ENCODE measurements at places on chromosomes 11 and 22.

DNA sequence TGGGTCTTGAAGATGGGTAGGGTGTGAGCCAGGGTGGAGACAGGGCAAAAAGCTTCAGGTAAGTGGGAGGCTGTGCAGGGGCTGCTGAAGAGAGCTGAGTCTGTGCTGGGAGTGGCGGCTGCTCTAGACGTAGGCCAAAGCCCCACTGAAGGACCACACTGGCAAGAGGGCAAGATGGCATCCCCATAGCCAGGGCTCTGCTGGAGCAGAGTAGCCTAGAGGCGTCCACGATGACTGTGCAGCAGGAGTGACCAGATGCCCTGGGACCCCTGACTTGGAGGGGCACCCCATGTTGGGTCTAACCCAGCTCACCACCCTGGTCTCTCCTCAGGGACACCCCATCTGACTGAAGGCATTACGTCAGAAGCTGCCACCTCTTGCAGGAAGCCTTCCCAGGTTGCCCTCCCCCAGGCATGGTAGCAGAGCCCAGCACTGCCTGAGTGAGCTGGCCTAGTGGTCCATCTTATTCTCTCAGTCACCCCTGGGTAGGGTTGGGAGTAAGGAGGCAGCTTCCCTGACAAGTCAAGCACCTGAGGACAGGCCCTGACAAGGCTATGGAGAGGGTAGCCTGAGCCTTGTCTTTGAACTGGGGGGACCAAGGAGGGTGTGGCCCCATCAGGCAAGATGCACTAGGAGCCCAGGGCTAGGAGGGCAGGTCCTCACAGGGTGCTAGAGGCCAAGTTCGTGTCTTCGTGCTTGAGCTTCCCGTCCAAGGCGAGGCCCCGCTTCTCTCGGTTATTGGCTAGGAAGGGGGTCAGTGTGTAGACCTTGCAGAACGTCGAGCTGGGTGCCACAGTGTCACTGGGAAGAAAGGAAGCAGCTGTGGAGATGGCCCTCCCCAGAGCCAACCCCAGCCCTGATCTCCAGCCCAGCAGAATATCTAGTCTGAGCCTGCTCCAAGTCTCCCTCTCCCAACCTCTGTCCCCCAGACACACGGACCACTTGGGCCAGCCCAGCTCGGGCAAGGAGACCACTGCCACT, 33.1 kb downstream of the TPBGL start:
- DNase-seq, result no peak

DNA sequence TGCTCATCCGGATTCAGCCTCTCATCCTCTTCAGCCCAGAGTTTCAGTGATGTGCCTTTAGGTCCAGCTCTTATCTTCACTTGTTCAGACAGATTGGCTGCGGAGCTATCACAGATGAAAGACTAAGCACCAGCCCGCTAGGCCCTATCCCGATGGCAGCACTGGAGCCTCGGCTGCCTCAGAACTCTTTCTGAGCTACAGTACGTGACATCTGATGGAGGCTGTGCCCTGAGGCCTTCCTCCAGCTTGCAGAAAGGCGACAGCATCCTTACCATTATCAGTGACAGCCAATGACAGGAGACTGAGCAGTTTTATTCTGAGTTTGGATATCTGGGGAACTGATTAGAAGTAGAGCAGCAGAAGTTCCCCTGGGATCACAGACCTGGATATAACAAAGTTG, 4.0 kb downstream of the OR8B8 start:
- DNase-seq, result no peak

- DNase-seq, result no peak
These were observed 103.4 kb upstream of the SEZ6L start for GRCh38 chr22:26065847-26066246.

- no peak for DNase-seq
These were observed 13.7 kb downstream of the SULT4A1 start for GRCh38 chr22:43848366-43849171.

GRCh38 chr11:74677131-74677530, 54.1 kb downstream of the CHRDL2 start:
- DNase-seq, result no peak

- no peak for DNase-seq
These were observed 38.2 kb upstream of the ABTB2 start for GRCh38 chr11:34395916-34396550.
